ENCODE measurements at places on chromosomes 5 and 9. TPM values are rescaled to one million over a fixed set of nuclear protein-coding genes. Genes with fewer than 3 reads are reported as not detected.
A peak's percentile ranks its signal among the peaks of the same experiment; 100 is the strongest.

GRCh38 chr5:12323637-12324229, 419.5 kb upstream of the CTNND2 start:
- no peak for DNase-seq

GRCh38 chr5:53425687-53426511, 54.5 kb upstream of the FST start:
- DNase-seq: no peak

- no peak for DNase-seq
Measured at GRCh38 chr5:78540335-78541085, 108.1 kb downstream of the LHFPL2 start.

- no peak for DNase-seq
Measured at GRCh38 chr5:33408816-33409215, 31.9 kb upstream of the TARS1 start.

The ALDH1A1 gene
- total RNA-seq: 699 TPM

DNA sequence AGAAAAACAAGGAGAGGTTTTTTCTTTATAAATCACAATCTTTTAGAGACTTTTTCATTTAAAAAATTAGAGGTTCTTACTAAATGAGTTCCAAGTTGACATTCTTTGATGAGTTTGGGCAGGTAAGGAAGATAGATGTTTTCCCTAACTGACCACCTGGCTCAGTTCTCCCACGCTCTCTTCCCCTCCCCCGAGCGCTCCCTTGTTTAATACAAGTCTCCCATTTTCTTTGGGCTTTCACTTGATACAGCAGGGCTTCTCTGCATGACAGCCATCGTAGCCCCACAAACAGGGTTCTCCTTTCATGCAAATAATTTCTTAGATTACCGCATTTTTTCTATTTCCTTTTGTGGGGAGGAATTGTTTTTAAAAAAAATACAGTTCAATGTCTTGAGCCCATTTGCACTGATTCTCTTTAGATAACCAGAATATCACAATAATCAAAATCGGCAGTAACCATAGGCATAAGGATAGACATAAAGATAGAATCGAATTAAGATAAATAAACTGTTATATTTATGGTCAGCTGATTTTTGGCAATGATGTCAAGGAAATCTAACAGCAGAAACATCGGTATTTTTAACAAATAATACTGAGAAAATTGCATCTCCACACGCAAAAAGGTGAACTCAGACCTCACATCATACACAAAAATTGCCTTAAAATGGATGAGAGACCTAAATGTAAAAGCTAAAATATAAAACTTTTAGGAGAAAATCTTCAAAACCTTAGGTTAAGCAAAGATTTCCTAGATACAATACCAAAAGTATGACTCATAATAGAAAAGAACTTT, 325.4 kb downstream of the PIK3R1 start:
- DNase-seq: no peak

DNA sequence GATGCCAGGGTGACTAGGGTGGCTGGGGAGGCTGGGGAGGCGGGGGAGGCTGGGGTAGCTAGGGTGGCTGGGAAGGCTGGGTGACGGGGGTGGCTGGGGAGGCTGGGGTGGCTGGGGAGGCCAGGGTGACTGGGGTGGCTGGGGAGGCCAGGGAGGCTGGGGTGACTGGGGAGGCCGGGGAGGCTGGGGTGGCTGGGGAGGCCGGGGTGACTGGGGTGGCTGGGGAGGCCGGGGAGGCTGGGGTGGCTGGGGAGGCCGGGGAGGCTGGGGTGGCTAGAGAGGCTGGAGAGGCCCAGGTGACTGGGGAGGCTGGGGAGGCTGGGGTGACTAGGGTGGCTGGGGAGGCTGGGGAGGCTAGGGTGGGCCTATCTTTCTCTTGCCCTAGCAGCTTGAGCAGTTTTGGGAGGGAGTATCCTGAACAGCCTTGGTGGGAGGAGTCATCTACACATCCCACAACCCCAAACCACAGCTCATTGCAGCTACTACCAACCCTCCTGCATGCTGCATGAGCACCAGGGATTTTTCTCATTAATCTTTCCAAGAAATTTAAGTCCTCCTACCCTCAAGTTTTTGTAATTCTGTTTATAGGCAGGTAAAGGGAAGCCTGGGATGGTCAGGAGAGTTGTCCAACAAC, 203.2 kb upstream of the IRX1 start:
- no peak for DNase-seq

DNA sequence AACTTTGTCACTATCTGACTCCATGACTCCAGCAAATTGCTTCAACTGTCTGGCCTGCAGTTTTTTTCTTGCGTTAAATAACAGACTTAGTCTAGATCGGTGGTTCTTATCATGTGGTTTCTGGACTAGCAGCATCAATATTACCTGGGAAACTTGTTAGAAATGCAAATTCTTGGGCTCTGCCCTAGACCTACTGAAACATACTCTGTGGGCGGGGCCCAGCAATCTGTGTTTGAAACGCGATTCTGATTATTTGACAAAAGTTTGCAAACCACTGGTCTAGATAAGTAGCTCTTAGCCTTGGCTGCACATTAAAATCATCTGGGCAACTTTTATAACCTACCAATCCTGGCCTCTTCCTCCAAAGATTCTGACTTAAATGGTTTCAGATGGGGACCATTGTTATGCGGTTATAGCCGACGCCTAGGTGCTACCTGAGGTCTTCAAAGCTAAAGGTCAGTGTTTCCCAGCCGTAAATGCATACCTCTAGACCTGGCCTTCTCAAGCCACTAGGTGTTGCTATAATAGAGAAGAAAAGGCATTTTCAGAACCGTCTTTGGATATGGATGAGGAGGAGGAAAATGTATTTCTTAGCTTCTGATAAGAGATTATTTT, 74.0 kb downstream of the C9orf85 start:
- DNase-seq: no peak

GRCh38 chr9:72473474-72474261, 47.7 kb upstream of the TMC1 start:
- peak; percentile 44 for DNase-seq

The IL9 gene
- not detected for total RNA-seq

DNA sequence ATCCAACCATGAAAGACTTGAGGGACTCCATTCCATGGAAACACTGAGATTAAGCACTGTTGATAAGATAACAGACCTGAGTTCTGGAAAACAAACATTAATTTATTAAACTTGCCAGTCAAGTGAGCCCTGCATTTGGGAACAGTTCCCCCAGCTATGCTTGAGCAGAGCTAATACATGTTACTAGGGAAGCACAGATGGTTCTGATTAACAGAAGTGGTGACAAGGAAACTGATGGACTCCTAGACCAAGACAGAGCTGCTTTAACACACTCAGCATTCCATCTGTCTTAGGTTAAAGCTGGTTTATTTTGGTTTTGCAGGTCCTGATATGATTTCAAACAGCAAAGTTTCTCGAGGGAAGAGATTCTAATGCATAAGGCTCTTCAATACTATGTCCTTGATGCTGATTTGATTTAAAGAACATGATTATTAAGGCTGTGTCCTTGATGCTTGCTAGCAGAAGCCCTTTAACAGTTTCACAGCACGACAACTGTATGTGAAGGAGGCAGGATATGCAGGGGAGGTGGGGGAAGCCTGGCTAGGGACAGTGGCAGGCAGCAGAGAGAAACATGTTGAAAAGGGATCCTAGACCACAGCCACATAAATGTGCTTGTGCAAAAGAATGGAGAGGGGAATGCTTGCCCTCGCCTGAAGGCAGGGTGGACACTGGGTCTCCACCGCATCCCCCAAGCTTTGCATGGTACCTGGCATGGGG, 66.2 kb downstream of the ACTBL2 start:
- DNase-seq: no peak

The ENC1 gene
- 71.5 TPM for total RNA-seq

The SLC36A3 gene
- not detected for total RNA-seq

- no peak for DNase-seq
Measured at GRCh38 chr9:110615498-110615897, 36.0 kb upstream of the SVEP1 start.

DNA sequence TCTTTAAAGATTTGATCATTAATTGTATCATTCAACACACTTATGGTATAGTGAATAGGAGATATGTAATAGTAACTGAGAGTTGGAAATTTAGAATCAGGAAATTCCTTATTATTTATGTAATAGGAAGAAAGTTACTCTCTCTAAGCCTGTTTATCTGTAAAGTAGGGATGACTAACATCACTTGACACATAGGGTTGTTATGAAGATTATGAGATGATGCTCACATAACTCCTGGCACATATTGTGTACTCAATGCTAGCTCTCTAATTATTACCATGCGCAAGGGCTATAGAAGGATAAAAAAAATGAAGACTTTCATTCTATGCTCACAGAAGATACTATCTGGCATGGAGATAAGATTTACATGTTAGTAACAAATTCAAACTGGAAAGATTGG, 149.9 kb downstream of the ISOC1 start:
- no peak for DNase-seq

The SEC16A gene
- 18.8 TPM for total RNA-seq

The ZNF354C gene
- total RNA-seq: 7.1 TPM

The PCDHB5 gene
- total RNA-seq: 0.53 TPM

GRCh38 chr9:127785933-127786772, at the start of gene CDK9:
Gene CDK9, plus strand, starts transcription at chr9:127786034. Its CDS starts 115 bp downstream, at chr9:127786149.
- peak; percentile 68 for DNase-seq

GRCh38 chr5:103358305-103358995, 99.9 kb downstream of the MACIR start:
- no peak for DNase-seq

GRCh38 chr9:113274474-113275156, 757 bp downstream of the CDC26 start:
- DNase-seq: peak; percentile 26

DNA sequence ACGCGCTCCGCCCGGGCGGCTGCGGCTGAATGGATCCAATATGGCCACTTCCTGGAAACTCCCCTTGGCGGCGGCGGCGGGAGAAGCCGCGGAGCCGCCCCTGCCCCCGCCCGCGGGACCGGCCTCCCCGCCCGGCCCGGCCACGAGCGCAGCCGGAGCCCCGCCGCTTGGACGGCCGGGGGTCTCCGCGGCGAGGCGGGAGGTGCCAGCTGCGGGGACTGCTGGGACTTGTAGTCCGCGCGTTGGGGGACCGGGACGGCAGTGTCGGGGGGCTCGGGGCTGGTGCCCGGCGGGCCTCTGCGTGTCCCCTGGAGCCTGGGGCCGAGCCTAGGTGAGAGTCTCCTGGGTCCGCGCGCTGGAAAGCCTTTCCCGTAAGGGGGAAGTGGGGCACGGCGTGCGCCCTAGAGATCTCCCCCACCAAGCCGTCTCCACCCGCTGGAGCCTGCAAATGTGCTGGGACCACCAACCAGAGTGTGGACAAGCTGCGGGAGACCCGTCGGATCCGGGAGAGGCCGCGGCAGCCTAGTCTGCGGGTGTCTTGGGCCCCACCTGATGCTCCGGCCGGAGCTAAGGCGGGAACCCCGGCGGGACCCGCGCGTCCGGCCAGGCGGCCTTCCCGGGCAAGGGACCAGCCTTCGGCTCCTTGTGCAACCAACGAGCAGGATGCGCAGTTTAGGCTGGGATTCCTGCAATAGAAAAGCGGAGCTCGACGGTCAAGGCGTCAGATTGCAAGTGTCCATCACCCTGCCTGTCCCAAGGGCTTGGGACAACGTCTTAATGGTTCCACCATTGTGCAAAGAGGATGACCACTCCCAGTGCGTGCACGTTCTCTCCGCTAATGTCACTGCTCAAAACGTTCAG, at the start of gene SEPTIN8:
Gene SEPTIN8 (minus strand): TSS at position 31 of the 861 bp plus-strand sequence. CDS start 102 bp downstream, outside the sequence.
- DNase-seq: no peak

- DNase-seq: no peak
Measured at GRCh38 chr9:37650299-37650872, 368 bp upstream of the FRMPD1 start.

The SLC36A2 gene
- not detected for total RNA-seq

GRCh38 chr9:14315875-14316601, 2.1 kb upstream of the NFIB start:
- no peak for DNase-seq

The FAM163B gene
- total RNA-seq: not detected

GRCh38 chr5:58648846-58649245, 66.0 kb downstream of the RAB3C start:
- peak; percentile 63 for DNase-seq

The NDST1 gene
- 29.9 TPM for total RNA-seq

DNA sequence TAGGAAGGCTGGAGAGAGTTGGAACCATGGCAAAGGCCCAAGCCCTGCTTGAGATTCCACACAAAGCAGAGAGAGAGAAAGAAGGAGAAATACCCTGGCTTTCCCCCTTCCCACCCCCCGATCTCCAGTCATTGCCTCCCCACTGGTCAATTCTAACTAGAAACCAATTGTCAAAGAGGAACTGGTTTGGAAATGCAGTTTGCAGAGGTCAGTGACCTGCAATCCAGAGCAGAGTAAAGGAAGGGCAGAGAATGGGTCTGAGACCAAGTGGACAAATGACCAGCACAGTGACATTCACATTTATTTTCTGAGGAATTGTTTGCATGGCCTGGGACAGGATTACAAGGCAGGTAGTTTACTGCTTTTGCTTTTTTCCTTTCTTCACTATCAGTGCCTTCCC, 37.5 kb upstream of the ZFYVE16 start:
- no peak for DNase-seq

GRCh38 chr5:29697278-29697677, 1496.2 kb upstream of the CDH6 start:
- no peak for DNase-seq

The PLK2 gene
- total RNA-seq: 801 TPM

The STPG3 gene
- total RNA-seq: not detected

DNA sequence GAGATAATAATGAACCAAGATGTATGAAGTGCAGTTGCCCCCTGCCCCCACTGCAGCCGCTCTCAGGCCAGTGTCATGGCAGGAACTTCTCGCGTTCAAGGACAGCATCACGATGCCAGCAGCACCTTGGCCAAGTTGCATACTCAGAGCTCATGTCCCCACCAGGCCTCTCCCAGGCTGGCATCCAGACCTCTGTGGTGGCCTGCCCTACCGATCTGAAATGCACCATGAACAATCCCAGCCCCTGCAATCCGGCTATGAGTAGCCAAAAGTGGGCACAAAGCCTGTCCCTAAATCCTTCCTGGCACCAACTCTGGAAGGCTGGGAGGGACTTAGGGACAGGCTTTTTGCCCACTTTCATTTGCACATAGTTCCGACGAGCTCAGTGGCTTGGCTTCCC, 140.9 kb downstream of the PAX5 start:
- no peak for DNase-seq

- no peak for DNase-seq
Measured at GRCh38 chr9:91978740-91979414, 28.8 kb upstream of the ROR2 start.

The PCDH12 gene
- total RNA-seq: 12.1 TPM

- no peak for DNase-seq
Measured at GRCh38 chr9:36258996-36259533, 817 bp upstream of the GNE start.

Data from pulmonary artery endothelial cell (primary cell).